Keratinocyte (primary cell): ENCODE measurements at places on chromosomes 7 and 10.
A peak's percentile ranks its signal among the peaks of the same experiment; 100 is the strongest.

DNA sequence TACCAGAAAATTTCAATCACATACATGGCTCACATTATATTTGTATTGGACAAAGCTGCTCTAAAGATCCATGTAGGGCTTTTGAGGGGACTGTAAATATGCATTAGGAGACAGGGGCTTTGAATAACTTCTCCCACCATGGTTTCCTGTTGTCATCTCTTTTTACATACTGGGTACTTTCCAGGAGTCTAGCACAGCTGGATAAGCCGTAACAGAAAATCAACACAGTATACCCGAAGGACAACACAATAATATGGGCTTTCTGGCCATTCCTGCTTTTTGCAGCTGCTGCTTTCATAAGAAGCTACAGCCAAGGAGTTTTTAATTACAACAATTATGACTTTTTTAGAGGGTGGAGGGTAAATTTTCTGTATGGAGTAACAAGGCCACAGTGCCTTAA lies 63.4 kb upstream of the SRPK2 start:
- no peaks in the 10 kb centered on the region for H3K27me3 ChIP-seq
- peaks cover 17% of the 10 kb centered on the region for H3K4me1 ChIP-seq
- no peak overlapping the region for H3K4me3 ChIP-seq
- H3K36me3 ChIP-seq, result no peaks in the 10 kb centered on the region
- DNase-seq, result no peak
- H3K27ac ChIP-seq, result no peak overlapping the region

GRCh38 chr7:149772241-149772955 lies 990 bp downstream of the ZNF467 start:
- peaks cover 26% of the 10 kb centered on the region for H3K27me3 ChIP-seq
- no peaks in the 10 kb centered on the region for H3K36me3 ChIP-seq
- peak overlapping the region; percentile 43 for H3K4me3 ChIP-seq
- DNase-seq, result no peak

DNA sequence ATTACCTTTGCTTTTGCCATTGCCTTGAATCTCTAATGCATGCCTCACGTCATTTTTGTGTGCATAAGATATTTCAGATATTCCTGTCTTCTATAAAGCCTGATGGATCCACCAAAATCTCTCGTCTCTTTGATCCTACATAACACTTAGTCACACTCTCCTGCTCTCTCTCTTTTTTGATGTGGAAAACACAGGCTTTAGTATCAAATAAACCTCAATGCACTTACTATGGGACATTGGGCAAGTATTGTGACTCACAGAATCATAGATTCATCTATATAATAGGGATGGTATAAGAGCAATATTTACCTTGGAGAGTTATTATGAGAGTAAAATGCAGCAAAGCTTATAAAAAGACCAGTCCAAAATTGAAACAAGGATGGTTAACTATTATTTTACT lies 39.1 kb downstream of the DKK1 start:
- no peak for DNase-seq
- no peaks in the 10 kb centered on the region for H3K27me3 ChIP-seq
- peaks cover 5% of the 10 kb centered on the region for H3K4me1 ChIP-seq
- H3K36me3 ChIP-seq, result no peaks in the 10 kb centered on the region
- no peak overlapping the region for H3K27ac ChIP-seq

- peaks cover 6% of the 10 kb centered on the region for H3K4me1 ChIP-seq
- H3K36me3 ChIP-seq, result no peaks in the 10 kb centered on the region
- DNase-seq, result no peak
- no peak overlapping the region for H3K4me3 ChIP-seq
- H3K27me3 ChIP-seq, result peaks cover 82% of the 10 kb centered on the region
- no peak overlapping the region for H3K27ac ChIP-seq
Observed at GRCh38 chr10:101123815-101124617, 7.1 kb upstream of the TLX1 start.

DNA sequence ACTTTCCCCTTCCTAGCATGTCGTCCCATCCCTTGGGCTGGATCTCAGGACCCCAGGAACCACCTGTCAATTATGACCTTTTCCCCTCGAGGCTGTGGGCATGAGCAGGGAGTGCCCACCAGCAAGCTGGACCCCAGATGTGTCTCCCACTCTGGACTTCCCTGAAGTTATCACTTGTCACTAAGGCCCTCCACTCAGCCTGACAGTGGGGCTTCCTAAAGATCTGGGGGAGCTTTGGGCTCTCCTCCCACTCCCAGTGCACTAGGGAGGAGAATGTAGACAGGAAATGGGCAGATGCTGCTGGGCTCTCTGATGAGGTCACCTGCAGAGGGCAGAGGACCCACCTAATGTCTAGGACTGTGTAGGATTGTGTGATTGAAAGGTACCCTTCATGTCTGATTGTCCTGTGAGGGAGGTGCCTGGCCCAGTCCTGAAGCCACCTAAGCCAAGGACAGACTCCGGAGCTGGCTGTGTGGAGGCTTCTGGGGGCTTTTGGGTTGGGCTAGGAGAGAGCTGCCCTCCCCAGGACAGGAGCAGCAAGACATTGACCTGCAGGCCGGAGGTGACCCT lies 18.7 kb downstream of the MYO1G start:
- peaks cover 17% of the 10 kb centered on the region for H3K4me1 ChIP-seq
- no peaks in the 10 kb centered on the region for H3K36me3 ChIP-seq
- H3K27me3 ChIP-seq, result peaks cover 24% of the 10 kb centered on the region
- no peak for DNase-seq
- no peak overlapping the region for H3K27ac ChIP-seq

GRCh38 chr10:43427166-43427825 lies 9.6 kb upstream of the ZNF487 start:
- no peak overlapping the region for H3K4me3 ChIP-seq
- H3K4me1 ChIP-seq, result no peaks in the 10 kb centered on the region
- DNase-seq, result no peak

DNA sequence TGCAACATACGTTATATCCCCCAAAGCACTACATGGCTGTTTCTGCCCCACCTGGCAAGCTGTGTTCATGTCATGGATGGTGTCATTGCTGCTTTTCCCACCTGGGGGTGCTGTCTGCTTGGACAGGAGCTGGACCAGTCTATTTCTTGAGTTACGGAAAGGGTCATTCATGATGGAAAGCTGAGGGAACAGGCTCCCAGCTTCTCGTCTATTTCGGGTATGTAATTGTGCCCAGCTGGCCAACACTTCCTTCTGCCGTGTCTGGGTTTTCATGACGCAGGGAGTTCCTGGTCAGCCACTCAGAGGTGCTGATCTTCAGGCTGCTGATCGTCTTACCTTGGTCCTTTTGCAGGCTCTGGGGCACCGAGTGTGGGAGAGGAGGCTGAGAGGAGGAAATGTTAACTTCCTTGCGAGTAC lies 8.6 kb downstream of the BTBD16 start:
- no peak for DNase-seq
- H3K36me3 ChIP-seq, result no peaks in the 10 kb centered on the region
- H3K4me3 ChIP-seq, result no peak overlapping the region
- no peaks in the 10 kb centered on the region for H3K27me3 ChIP-seq
- H3K27ac ChIP-seq, result no peak overlapping the region
- H3K4me1 ChIP-seq, result peaks cover 24% of the 10 kb centered on the region

- no peak overlapping the region for H3K4me3 ChIP-seq
- no peaks in the 10 kb centered on the region for H3K4me1 ChIP-seq
Observed at GRCh38 chr7:80039251-80039884, 95.3 kb upstream of the GNAI1 start.

- no peaks in the 10 kb centered on the region for H3K36me3 ChIP-seq
- H3K4me1 ChIP-seq, result no peaks in the 10 kb centered on the region
- no peaks in the 10 kb centered on the region for H3K27me3 ChIP-seq
- no peak for DNase-seq
- H3K4me3 ChIP-seq, result no peak overlapping the region
- no peak overlapping the region for H3K27ac ChIP-seq
Observed at GRCh38 chr10:82668221-82668895, 793.4 kb downstream of the NRG3 start.

- no peak overlapping the region for H3K27ac ChIP-seq
- no peaks in the 10 kb centered on the region for H3K36me3 ChIP-seq
- no peaks in the 10 kb centered on the region for H3K27me3 ChIP-seq
- H3K4me3 ChIP-seq, result no peak overlapping the region
- no peak for DNase-seq
Observed at GRCh38 chr7:106167439-106168136, 55.5 kb upstream of the SYPL1 start.

DNA sequence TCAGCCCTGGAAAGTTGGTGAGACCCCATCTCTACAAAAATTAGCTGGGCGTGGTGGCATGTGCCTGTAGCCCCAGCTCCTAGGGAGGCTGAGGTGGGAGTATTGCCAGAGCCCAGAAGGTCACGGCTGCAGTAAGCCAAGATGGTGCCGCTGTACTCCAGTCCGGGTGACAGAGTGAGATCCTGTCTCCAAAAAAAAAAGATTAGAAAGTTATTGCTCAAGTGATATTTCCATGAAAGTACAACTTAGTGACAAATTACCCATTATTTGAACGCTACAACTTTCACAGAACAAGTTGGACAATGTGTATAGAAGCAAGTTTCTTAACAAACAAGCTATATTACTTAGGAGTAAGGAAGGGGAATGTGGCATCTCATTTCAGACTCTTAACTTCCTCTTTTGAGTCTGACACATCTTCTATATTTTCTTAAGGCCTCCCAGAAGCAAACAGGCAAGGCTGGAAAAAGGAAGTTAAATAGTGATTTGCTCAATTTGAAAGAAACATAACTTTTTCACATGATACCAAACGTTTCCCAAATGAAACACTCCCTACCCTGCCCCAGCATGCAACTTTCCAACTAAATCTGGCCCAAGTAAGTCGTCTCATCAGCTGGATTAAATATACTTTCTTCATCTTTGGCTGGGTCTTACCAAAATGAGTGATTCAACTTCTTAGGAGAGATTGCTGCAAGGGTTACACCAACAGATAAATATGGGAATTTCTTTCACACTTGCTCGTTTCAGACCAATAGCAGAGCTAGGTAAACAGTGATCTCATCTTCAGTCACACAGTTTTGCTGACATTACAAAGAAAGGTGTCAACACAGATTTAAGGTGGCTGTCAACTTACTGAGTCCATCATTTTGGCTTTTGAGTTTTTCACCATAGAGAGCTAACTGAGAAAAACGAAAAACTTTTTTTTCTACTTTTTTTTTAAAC lies 66.3 kb upstream of the KLF6 start:
- peak; percentile 56 for DNase-seq
- H3K27ac ChIP-seq, result peak overlapping the region; percentile 96
- peaks cover 51% of the 10 kb centered on the region for H3K4me1 ChIP-seq
- no peak overlapping the region for H3K4me3 ChIP-seq
- no peaks in the 10 kb centered on the region for H3K36me3 ChIP-seq
- H3K27me3 ChIP-seq, result no peaks in the 10 kb centered on the region

- no peak for DNase-seq
- no peaks in the 10 kb centered on the region for H3K36me3 ChIP-seq
- H3K4me3 ChIP-seq, result no peak overlapping the region
- peaks cover 6% of the 10 kb centered on the region for H3K4me1 ChIP-seq
- H3K27me3 ChIP-seq, result no peaks in the 10 kb centered on the region
Observed at GRCh38 chr10:79430325-79430905, 15.0 kb downstream of the ZCCHC24 start.

GRCh38 chr10:63319231-63319630 lies 146.5 kb downstream of the JMJD1C start:
- H3K36me3 ChIP-seq, result no peaks in the 10 kb centered on the region
- H3K27me3 ChIP-seq, result no peaks in the 10 kb centered on the region
- no peak overlapping the region for H3K27ac ChIP-seq
- no peak overlapping the region for H3K4me3 ChIP-seq
- no peaks in the 10 kb centered on the region for H3K4me1 ChIP-seq

DNA sequence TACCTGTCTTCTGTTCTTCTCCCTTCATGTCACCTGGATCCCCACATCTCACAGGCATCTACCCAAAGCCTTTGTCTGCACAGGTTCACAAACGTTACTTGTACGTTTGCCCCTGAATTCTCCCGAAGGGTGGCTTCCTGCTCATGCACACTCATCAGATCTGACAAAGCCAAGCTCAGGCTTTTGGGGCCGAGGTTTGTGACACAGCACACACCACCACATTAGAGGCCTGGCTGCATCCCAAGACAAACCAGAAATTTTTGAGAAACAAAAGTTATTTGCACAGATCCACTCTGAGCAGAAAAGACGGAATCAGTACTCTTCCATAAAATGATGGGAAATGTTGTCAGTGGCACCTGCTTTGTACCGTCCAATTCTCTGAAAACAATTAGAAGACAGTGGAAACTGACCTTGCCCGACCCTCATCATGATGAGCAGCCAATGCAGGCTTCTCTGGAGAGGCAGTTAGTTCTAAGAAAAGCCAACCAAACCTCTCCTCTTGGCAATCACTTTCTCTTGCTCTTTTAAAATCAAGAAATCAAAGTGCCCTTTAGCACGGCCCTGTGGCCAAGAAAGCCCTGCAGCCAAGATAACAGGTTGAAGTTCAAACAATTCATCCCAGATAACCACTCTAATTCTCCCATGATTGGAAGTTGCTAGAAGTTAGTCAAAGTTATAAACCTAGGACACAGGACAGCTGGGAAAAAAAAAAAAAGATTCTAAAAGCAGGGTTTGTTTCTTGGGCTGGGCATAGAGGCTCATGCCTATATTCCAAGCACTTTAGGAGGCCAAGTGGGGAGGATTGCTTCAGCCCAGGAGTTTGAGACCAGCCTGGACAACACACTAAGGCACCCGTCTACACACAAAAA lies 13.6 kb upstream of the SVIL start:
- no peak overlapping the region for H3K4me3 ChIP-seq
- no peak for DNase-seq
- no peaks in the 10 kb centered on the region for H3K27me3 ChIP-seq
- no peak overlapping the region for H3K27ac ChIP-seq

GRCh38 chr7:140201393-140201792 lies 24.6 kb upstream of the KDM7A start:
- H3K27me3 ChIP-seq, result no peaks in the 10 kb centered on the region
- no peak overlapping the region for H3K4me3 ChIP-seq
- no peaks in the 10 kb centered on the region for H3K36me3 ChIP-seq
- H3K4me1 ChIP-seq, result peaks cover 21% of the 10 kb centered on the region
- DNase-seq, result no peak
- no peak overlapping the region for H3K27ac ChIP-seq

- H3K36me3 ChIP-seq, result no peaks in the 10 kb centered on the region
- H3K27me3 ChIP-seq, result peaks cover 12% of the 10 kb centered on the region
- H3K4me3 ChIP-seq, result no peak overlapping the region
- peak; percentile 41 for DNase-seq
- H3K4me1 ChIP-seq, result peaks cover 41% of the 10 kb centered on the region
Observed at GRCh38 chr7:26083113-26083512, 68.9 kb upstream of the NFE2L3 start.

DNA sequence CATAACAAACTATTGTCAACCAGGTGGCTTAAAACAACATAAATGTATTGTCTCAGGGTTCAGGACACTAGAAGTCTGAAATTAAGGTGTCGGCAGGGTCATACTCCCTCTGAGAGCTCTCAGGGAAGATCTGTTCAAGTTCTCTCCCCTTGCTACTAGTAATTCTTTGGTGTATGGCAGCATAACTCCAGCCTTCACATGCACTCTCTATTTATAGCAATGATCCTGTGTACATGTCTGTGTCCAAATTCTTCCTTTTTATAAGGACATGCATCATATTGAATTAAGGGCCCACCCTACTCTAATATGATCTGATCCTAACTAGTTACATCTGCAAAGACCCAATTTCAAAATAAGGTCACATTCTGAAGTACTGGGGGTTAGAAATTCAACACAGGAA lies 27.2 kb downstream of the CACNA2D1 start:
- no peaks in the 10 kb centered on the region for H3K27me3 ChIP-seq
- no peak overlapping the region for H3K27ac ChIP-seq

- DNase-seq, result no peak
- no peaks in the 10 kb centered on the region for H3K27me3 ChIP-seq
- no peaks in the 10 kb centered on the region for H3K36me3 ChIP-seq
- no peak overlapping the region for H3K27ac ChIP-seq
- no peak overlapping the region for H3K4me3 ChIP-seq
Observed at GRCh38 chr7:8254667-8255066, 7.3 kb downstream of the ICA1 start.

GRCh38 chr10:1595242-1595600 lies 142.1 kb downstream of the ADARB2 start:
- H3K4me3 ChIP-seq, result no peak overlapping the region
- no peak overlapping the region for H3K27ac ChIP-seq
- no peaks in the 10 kb centered on the region for H3K27me3 ChIP-seq
- DNase-seq, result no peak
